ENCODE measurements at places on chromosomes 3 and 15.
A peak's percentile ranks its signal among the peaks of the same experiment; 100 is the strongest.

DNA sequence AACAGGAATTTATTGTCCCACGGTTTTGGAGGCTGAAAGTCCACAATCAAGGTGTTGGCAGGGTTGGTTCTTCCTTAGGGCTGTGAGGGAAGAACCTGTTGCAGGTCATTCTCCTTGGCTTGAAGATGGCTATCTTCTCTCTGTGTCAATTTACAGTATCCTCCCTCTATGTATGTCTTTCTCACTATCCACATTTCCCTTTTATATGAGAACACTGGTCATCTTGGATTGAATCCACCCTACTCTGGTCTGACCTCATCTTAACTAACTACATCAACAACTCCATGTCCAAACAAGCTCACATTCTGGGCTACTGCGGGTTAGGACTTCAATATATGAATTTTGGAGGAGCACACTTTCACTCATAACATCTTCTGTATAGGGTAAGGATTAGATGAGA is 61.9 kb downstream of the CLDN1 start:
- no peak for DNase-seq

DNA sequence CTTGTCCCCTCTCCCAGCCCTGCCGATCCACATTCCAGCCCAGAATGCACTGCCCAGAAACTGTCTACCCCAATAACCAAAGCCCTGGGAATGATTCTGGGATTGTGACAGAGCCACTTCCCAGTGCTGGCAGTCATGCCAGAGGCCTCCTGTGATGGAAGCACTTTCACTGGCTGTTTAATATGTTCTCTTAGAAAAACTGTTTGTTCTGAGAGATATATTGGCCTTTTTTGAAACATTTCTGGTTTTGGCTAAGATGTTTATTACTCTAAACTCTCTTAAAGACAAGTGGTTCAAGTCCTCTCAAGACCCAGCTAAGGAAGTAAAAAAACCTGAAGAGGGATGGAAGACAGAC is 74.0 kb upstream of the HACD2 start:
- no peak for DNase-seq

- no peak for DNase-seq
Measured at GRCh38 chr3:27521179-27521871, 37.1 kb upstream of the SLC4A7 start.

GRCh38 chr15:62649793-62650420 is 392.6 kb upstream of the TPM1 start:
- no peak for DNase-seq

DNA sequence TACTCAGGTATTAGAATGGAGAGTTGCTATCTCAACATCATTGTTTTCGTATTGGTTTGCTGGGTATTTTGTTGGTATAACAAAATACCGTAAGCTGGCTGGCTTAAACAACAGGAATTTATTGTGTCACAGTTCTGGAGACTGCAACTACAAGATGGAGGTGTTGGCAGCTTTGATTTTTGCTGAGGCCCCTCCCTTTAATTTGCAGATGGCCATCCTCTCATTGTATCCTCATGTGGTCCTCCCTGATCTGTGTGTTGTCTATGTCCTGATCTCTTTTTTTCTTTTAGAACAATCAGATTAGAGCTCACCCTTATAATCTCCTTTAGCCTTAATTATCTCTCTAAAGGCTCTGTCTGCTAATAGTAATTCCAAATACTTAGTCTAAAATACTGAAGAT is 299.8 kb upstream of the GOLIM4 start:
- no peak for DNase-seq

- no peak for DNase-seq
Measured at GRCh38 chr3:52106951-52107611, 47.1 kb downstream of the POC1A start.

GRCh38 chr3:194536871-194537637 is 50.3 kb upstream of the ATP13A3 start:
- DNase-seq, result peak; percentile 80

DNA sequence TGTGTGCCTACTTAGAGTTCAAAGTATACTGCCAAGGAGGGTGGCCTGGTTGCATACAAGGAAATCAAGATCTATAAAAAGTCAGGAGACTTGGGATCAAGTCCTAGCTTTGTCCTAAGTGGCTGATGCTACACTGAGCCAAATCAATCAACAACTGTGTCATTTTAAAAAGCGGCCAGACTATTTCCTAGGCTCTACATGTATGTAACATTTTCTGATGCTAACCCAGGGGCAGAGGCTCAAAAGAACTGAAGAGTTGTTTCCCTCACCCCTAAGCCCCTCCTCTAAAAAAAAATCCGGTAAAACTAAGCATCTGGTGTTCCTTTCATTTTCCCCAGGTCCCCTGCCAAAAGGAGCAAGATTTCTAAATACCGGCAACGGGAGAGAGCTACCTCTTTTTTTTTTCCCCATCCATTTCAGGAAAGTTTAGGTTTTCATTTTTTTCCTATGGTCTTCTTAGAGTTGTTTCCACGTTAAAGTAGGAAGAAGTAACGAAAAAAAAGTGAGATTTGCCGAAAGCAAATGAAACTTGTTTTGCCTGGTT is 18.8 kb upstream of the CHD2 start:
- no peak for DNase-seq

Data from DMS153 (cell line).